Cortex of kidney (tissue), 1 donor: ENCODE measurements at places on chromosomes 12 and 14.

GRCh38 chr12:20426191-20426590 is 57.9 kb downstream of the PDE3A start:
- no peak for DNase-seq

DNA sequence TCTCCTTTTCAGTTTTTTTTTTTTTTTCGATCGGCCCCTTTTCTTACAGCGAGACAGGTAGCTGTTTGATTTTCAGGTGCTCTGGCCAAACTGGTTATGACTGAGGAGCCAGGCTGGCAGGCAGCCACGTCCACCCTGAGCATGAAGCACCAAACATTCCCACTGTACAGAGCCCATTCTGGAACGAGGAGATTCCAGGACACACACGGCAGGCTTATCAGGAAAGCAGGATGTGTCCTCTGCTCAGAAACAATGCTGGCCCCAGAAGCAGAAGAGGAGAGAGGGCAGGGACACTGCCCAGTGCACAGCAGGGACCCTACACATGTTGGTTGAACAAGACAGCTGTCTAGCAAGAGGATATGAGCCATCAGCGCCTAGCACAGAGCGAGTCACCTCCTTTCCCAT is 3.7 kb upstream of the KRT2 start:
- no peak for DNase-seq

DNA sequence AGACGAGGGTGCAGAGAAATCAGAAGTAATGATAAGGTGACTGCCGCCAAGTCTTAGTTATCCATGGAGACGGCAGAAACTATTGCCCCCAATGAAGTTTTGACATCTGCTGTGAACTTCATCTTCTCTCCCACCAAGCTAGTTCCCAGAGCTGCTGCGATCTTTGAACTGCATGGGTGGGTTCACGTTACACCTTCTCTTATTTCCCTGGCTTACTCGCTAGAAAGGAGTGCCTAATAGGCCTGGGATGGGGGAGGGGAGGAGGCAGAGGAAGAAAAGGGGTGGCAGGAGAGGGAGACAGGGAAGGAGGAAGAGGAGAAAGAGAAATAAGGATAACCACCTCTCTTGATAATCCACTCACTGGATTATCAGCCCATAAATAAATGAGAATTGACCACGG is 157.1 kb downstream of the NTF3 start:
- no peak for DNase-seq

DNA sequence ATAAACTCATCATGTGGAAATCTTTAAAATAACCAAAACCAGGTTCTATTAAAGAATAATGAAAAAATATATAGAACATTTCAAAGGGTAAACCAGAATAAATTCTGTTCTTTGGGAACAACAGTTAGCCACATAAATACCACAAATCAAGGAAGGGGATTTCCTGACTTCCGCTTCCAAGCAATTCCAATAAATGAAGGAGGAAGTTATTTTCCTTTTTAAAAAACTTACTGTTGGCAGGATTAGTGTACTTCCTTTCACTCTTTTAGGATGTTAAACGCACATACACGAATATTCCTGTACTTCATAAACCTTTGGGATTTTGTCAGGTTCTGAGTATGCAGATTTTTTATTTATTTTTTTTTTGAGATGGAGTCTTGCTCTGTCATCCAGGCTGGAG is 13.7 kb upstream of the LIMA1 start:
- DNase-seq: no peak

DNA sequence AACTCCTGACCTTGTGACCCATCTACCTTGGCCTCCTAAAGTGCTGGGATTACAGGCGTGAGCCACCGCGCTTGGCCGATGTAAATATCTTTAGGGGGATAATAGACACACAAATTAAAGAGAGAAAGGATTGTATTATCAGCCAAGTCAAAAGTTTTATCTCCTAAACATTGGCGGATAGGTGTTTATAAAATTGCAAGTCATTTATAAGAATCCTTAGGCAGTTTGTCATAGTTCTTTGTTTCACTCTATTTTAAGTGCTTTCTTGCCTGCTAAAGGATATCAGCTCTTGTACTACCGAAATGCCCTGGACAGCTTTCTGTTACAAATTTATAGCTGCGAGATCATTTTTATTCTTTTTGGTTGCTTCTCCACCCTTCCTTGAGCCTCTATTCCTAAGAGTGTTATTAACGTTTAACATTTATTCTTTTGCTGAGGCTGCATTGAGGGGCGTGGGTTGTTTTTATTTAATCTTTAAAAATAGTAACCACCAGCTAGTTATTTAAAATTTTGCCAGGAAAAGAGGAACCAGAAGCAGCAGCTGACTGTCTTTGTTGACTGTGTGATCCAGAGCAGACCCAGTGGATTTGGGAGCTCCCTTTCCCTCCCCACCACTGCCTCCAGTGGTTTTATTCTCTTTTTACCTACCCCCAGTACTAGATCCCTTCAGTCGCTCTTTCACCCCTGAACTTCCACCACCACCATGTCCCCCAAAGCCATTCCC is 106.4 kb downstream of the DIP2B start:
- DNase-seq: no peak

DNA sequence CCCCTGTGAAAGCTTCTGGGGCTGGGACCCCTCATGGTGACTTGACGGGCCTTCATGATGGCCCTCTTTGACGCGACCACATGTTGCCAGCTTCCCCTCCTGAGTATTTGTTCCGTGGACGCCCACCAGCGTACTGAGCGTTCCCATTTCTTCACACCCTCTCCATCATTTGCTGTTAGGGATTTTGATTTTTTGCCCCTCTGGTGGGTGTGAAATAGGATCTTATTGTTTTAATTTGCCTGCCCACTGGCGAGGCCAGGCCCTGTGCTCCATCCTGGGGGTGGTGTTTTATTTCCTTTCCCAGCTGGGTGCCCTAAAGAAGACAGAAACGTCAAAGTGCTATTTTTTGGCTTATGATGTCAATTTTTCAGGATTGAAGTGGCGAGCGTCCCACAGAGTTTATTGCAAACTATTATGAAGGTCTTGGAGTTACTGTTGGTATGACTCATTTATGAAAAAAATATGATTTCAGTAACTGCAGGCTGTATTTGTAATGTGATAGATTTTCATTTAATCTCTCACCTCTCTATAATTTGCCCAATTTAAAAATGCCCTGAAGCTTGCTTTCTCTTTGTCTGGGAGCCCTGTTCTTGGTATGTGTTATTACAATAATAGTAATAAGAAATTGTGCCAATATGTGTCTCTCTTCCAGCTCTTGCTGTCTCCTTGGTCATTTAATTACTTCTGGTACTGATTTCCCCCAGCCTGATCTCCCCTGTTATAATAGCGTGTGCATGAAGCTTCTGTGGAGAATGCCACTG is 99.6 kb downstream of the SLC25A47 start:
- no peak for DNase-seq

DNA sequence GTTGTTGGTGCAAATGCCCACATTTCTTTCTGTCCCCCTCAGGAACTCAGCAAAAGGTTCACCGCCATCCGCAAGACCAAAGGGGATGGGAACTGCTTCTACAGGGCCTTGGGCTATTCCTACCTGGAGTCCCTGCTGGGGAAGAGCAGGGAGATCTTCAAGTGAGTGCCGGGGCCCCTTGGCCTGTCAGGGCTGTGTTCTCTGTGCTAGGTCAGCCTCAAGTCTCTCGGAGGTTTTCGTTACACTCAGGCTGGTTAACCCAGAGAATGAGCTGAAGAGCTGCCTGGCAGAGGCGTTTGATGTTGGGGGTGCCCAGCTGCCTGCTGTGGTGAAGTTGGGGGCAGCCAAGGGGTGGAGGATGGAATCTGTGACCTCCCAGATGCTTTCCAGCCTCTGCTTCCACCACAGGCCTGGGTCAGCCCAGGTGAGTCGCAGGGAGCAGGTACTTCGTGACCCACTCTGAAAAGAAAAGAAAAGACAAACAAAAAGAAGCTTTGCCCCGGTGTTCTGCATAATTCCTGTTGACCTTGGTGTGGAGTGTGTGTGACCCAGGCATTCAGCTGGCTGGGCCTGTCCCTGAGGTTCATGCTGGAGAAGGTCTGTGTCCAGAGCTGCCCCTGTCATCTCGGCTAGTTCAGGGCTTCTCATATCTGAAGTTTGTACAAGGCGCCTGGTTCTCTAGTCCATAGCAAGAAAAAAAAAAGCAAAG is 12.9 kb downstream of the OTUB2 start:
- no peak for DNase-seq

DNA sequence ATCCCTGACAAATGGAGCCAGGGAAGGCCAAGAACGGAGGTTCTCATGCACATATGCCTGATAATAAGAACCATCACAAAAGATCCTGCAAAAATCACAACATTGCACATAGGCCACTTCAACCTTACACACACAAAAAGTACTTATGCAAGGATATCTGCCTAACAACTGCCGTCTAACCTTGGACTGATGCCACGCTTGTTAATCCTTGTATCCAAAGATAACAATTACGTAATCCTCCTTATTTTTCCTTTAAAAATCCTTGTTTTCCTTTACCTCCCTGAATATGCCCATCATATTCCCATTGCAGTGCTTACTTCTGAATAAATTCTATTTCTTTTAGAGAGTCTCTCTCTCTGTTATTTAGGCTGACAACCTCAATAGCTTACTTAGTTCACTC is 59.5 kb downstream of the TMEM116 start:
- no peak for DNase-seq
